CD4-positive, alpha-beta T cell treated with Interleukin-6 at 100 ng/mL for 8 hours (primary cell): ENCODE measurements at places on chromosomes 3 and 15.

DNA sequence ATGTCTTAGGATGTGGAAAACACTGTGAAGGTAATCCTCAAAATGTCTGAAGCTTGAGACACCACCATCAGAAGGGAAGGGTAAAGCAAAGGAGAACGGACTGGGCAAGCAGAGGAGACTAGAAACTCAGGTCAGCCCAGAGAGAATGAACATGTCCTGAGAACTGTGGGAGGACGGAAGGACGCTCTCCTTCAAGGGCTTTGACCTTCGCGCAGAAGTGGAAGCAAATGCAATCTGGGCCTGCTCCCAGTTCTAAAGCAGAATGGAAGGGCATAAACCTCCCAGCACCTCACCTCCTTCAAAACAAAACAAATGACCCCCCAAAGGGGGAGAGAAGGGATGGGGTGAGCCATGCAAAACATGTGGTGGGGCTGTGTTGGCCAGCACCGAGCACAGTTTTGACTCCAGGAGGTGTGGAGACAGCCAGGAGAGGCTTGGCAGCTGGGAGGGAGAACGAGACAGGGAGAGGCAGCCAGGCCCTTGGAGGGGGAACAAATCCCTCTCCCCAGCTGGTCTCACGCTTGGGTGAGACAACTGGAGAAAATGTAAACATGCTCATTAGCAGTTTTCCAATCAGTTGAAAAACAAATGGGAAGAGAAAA, 222.4 kb upstream of the WNT5A start:
- no peak for DNase-seq

GRCh38 chr3:152205097-152205593, 63.6 kb upstream of the MBNL1 start:
- peak; percentile 52 for DNase-seq

GRCh38 chr3:72044231-72044855, 259.4 kb upstream of the PROK2 start:
- no peak for DNase-seq

GRCh38 chr3:67437789-67438188, 216.6 kb downstream of the SUCLG2 start:
- DNase-seq, result no peak

GRCh38 chr3:44506556-44506955, 29.1 kb upstream of the ZNF445 start:
- DNase-seq, result no peak

DNA sequence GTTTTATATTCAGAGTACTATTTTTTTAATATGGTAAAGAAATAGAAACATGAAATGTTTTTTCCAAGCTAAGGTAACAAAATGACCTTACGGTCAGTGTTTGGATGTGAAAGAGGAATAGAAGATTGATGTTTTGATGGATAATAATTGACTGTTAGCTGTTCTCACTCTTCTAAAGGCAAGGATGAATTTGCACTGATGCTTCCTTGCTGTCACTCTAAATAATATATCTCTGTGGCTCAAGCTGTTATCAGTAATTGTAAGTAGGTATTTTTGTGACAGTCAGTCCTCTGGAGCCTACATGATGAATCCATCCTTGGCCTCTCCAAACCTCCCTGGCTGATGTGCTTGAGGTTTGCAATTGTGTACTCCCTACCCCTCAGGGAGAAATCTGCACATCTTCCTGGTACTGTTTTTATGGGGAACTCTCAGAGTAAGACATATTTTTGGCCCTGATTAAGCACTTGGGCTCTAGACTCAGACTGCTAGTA, 283.7 kb downstream of the NLGN1 start:
- no peak for DNase-seq

DNA sequence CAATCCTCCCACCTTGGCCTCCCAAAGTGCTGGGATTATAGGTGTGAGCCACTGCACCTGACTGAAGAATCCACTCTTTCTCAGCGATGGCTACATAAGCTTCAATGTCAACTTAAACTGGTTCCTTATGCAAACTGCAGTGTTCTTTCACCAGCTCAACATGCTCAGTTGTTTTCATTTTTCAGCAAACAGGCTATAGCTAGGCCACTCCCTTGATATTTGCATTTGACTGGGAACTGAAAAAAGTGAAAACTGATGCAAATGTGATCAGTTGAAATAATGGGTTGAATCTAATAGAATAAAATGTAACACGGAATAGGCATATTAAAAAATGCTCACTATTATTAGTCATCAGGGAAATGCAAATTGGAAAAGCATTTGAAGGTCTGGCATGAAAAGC, 74.2 kb upstream of the GCNT3 start:
- DNase-seq, result no peak

- DNase-seq, result no peak
Measured at GRCh38 chr3:14719006-14719405, 44.1 kb downstream of the C3orf20 start.

DNA sequence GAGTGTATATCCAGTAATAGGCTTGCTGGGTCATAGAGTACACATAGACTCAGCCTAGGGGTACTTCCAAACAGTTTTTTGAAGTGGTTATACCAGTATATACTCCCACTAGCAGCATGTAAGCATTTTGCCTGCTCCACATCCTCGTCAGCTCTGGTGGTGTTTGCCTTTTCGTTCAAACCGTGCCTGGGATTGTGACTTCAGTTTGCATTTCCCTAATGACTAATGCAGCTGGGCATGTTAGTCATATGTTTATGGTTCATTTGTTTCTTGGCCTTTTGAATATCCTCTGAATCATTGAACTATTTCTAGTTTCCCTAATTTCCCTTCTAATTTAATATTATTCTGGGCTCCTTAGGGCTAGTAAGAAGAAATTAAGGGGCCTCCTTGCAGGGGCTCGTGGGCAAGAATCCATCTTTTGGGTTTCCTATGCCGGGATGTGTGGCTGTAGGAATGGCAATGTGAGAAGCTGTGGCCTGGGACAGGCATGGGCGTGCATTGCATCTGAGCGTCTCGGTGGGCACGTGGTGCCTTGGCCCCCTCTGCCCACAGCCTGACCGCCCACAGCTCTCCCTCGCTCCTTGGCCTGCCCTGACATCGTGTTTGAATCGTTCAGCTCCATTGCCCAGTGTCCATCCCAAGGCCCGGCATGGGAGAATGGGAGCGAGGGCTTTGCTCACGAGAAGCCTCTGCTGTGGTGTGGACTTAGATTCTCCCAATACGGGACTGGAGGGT, 26.4 kb downstream of the FAH start:
- DNase-seq, result no peak

DNA sequence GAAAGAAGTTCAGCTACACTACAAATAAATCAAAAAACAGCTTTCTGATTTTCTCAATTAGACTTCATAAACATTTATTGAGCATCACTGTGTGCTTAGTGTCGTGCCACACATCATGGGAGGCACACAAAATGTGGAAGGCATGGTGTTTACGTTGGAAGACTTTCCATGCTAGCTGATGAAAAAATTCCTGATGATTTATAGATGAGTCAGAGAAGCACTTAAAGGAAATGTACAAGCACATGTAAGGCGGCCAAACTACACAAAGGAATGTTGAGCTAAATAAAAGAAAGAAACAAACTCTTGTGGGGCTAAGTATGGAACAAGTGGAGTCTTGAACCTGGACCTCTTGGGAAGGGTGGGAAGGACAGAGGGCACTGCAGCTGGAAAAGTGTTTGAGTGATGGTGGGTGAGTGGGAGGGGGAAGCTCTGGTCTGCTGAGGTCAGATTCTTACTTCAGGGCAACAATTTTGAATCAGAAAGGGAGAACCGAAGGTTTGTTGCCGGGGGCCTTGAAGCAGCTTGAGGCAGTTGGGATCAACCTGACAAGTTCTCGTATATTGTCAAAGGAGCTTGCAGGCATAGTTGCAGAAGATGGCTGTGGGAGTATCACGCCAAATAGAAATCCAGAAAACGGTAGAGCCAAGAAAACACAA, 66.9 kb downstream of the FOXB1 start:
- DNase-seq, result no peak

DNA sequence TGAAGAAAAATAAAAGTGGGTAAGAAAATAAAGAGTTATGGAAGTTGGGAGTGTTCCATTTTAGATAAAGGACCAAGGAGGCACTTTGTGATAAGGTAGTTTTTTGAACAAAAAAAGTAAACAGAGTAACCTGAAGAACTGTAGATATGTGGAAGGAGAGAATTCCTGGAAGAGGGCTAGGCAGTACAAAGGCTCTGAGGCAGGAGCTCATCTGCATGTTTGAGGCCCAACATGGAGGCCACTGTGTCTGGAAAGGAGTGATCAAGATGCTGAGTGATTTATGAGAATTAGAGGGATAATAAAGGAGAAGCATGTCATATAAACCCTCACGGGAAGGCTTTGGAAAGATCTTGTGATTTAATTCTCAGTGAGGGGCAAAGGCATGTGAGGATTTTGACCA, 126.5 kb downstream of the DTWD1 start:
- no peak for DNase-seq

- no peak for DNase-seq
Measured at GRCh38 chr3:134057006-134057653, 27.4 kb upstream of the SLCO2A1 start.

- no peak for DNase-seq
Measured at GRCh38 chr3:8739757-8740504, 6.3 kb downstream of the CAV3 start.

GRCh38 chr15:27844018-27844666, 255.0 kb downstream of the OCA2 start:
- no peak for DNase-seq

- no peak for DNase-seq
Measured at GRCh38 chr15:46442184-46442583, 807.4 kb downstream of the SQOR start.

DNA sequence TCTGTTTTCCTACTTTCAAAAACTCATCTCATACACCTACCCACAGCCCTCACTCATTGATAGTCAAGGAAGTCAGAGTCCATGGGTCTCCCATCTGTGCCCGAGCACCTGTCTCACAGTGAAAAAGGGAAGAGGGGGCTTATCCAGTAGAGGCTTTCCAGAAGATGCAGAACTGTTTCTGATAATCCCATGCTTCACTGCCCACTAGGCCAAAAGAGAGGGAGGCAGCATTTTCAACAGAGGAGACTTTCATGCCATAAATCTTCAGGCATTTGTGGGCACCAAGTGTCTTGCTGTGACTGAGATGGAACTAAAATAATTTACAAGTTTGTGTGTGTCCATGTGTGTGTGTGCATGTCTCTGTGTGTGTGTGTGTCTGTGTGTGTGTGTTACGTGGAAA, 117.9 kb upstream of the PHLDB2 start:
- DNase-seq, result no peak

DNA sequence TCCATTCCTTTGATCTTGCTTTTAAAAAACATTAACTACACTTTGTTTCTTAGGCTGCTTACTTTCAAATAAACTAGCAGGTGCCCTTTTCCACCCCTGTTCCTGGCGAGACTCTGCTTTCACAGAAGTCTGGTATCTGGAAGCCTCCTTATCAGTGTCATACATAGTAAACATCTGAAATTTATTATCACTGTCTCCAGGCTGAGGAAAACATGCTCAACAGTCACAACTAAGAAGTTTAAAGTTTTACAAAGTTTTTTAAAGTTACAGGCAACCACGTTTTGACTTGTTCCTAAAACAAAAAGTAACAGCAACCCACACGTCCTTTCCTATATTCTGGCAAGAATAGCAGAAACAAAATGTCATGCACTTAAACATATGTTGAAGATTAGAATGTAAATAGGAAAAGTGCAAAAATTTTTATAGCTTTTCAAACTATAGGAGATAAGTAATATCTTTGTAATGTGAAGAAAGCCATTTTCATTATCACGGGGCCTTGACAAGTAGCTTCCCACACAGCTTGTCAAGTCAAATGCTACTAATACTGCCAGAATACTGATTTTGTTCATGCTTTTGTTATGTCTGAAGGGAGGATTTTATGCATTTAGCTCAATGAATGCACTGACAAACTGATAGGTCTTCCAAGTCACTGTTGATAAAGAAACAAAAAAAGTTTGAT, 275.2 kb upstream of the KCNMB2 start:
- DNase-seq, result no peak

DNA sequence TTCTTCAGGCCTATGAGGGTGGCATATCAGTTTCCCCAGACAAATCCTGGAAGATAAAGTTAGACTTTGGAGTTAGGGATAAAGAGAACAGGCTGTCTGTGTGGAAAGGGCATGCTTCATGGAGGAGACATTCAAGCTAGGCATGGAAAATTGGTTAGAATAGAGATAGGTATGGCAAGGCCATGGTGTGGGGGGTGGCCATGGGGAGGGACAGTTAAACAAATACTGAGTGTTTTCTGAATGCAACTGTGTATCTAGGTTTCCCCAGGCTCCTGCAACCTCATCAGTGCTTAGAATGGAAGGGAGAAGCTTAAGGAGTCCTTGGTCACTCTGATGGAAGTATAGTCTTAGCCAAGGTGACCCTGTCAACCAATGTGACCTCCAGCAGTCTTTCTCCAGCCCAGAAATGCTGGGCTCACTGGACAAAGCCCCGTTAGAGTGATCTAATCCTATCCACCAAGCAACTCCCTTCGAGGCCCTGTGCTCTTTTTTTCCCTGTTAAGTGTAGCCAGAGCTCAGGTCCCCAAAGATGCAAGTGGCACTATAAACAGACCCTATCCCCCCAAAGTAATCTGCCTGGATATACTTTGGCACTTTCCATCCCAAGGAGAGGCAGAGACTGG, 5.5 kb upstream of the PKM start:
- DNase-seq, result no peak

DNA sequence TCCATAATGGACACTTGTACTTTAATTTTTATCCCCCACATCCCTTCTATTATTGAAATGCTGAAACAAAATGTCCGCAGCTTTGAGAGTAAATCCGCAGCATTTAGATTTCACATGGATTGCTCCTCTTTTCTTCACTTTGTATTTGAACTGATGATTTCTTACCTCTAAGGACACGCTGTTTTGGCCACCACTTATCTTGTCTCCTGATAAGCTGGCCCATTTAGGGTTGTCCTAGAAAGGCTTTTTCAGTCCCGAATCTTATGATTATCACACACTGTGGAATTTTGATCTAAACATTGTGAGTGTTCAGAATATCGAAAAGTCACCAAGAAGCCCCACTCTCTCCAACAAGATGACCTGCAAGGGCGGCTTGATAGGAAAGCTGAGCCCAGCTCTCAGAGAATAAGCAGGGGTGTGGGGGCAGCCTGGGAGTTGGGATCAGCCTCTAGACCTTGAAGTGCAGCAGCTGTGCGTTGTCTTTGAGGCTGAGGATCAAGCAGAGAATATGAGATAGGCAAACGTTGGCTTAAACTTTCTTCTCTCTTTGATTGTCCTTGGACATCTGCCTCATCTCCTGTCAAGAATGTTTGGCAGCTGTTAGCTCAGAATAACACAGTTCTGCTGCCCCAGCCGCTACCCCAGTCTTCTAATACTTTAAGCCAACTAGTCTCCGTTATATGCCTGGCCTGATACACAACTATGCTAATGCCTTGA, 399.7 kb upstream of the NR2F2 start:
- DNase-seq, result no peak

GRCh38 chr3:69948246-69948862, 51.2 kb upstream of the SAMMSON start:
- DNase-seq, result no peak

DNA sequence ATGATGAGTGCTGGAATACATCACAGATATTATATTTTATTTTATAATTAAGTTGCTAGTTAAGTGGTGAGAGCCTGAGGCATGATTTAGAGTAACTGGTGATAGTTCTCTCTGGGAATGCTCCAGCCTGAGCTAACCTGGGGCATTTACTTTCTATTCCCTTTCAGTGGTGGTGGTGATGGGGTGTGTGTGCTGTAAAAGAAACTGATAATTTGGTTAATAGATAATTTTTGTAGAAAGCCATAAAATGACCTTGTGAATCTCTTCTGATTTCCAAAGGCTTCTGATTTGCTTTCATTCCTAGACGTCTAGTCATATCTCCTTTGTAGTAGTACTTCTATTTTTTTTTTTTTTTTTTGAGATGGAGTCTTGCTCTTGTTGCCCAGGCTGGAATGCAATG, 46.8 kb upstream of the DPPA4 start:
- DNase-seq, result no peak
